ENCODE measurements at places on chromosomes 1 and 21. TPM values are rescaled to one million over a fixed set of nuclear protein-coding genes. Genes with fewer than 3 reads are reported as not detected.

DNA sequence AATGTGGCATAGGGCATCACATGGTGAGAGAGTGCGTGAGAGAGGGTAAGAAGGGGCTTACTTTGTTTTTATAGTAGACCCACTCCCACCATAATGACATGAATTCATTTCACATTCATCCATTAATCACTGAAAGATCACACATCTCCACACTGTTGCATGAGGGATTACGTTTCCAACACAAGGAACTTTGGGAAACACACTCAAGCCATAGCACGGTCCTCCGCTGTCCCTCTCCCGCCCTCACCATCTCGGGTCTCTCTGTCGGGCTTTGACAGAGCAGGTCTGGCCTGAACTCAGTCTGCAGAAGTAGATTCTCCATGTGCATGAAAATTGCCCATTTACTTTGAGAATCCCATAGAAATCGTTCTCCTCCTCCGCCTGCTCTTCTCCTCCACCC lies 312.2 kb downstream of the MATN1 start:
- DNase-seq, result no peak

- DNase-seq, result no peak
Measured at GRCh38 chr1:47834326-47834725, 162.9 kb downstream of the TRABD2B start.

DNA sequence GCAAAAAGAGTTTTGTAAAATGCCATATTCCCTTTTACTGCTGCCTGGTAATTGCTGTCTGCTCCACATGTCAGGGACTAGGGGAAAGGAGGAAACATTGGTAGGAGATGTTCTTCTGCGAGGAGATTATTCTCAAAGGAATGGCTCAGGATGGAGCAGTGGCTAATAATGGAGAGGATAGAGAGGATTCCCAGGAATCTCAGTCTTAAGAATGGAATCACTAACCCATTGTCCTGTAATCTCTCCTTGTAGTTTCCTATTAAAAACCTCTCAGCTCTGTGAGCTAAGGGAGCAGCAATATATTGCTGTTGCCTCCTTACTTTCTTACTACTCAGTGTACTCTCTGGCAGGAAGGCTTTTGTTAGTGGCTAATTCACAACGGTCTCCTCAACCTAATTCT lies 175.4 kb downstream of the HS2ST1 start:
- DNase-seq, result no peak

GRCh38 chr1:3898994-3899753 lies 898 bp downstream of the C1orf174 start:
- DNase-seq, result peak; percentile 40

DNA sequence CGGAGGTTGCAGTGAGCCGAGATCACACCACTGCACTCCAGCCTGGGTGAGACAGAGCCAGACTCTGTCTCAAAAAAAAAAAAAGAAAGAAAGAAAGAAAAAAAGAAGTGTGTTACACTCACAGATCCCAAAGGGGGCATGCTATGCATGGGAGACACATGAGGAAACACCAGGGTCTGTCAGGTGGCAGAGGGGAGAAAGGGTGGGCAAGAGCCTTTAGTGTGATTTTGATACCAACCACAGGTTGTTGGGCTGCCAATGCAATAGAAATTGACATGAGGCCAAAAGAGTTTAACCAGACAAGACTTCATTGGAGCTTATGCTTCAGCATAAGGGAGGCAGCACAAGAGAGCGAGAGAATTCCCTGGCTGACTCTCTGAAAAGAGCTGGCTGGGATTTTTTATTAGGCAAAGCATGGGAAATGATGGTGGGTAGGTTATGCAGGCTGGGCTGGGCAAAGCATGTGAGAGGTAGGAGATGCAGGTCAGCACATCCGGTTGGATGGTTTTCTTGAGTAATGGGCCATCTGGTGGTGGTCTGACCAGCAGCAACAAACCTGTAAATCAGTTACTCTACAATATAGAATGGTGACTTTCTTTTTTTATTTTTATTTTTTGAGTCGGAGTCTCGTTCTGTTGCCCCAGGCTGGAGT lies 11.7 kb upstream of the EXTL1 start:
- peak; percentile 51 for DNase-seq

DNA sequence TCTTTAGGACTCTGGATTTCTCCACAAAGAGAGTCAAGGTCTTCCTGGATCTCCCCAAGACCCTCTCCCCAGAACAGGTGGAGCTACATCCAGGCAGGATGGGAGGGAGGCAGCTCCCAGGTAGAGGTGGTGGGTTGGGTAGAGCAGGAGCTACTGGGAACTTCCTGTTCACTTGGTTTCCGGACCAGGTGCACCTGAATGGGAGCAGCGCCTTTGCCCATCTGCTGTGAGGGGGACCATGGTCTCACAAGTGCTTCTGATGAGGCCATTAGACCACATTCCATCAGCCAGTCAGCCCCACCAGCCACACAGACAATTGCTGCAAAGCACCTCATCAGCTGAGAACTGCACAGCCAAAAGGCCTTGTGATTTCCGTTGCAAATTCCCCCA lies 188.8 kb downstream of the MATN1 start:
- DNase-seq, result no peak

Gene PTGFR
- total RNA-seq, result 7.8 TPM

Gene AGRN
- total RNA-seq, result 377 TPM

DNA sequence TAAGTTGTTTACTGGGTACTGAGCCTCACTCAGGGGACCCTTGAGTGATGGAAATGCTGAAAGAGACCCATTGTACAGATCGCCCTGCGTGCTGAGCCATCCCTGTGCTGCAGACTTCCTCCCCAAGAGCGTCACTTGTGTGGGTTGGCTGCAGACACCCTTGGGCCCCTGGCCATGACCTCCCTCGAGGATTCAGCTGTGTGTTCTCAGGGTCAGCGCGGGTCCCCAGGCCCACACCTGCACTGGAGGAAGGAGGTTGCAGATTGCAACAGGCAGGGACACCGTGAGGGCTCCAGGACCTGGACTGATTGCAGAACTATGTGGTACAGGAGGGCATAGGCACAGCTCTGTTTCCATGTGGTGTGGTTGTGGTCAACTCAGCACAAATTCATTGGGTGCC lies 4.4 kb downstream of the SNAP47 start:
- DNase-seq, result no peak

Gene GIPC2
- not detected for total RNA-seq

Gene TSPEAR
- 3.2 TPM for total RNA-seq

Gene RIMS3
- total RNA-seq, result 4.2 TPM

GRCh38 chr1:53734650-53735211 lies 4.2 kb downstream of the GLIS1 start:
- DNase-seq, result peak; percentile 61

DNA sequence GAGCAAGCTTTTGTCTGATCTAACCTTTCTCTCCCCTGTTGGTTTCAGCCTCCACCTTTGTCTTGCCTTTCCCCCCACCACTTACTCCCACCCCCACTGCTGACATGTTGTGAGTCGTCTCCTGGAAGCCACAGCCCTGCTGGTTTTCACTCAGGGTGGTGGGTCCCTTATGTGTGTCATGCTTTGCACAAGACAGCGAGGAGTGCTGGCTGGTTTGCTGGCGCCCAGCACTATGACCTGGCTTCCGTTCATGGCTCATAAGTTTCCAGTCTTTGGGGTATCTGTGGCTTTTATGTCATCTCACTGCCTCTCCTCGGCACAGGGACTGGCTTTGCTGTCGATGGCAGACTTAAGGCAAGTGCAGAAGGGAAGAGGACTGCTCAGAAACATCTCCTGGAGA lies 177.7 kb downstream of the KIF26B start:
- DNase-seq, result no peak

Gene RAP1GAP
- total RNA-seq, result 12.3 TPM

DNA sequence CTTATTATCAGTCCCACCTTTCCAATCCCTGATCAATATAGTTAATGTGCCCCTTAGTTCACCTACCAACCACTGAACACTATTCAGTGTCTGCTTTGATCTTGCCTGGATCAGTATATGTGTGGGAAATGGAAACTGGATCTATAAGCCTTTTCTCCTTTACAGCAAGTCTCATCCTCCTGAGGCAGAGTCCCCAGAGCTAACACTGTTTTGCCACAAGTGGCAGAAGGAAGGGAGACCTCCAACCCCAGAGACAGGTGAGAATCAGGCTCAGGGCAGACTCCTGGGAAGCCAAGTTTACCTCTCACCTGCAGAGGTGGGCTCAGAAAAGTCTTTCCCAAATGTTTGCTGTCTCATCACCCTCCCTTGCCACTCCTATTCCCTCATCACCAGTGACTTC lies at the start of gene OR6N2:
Gene OR6N2 (minus strand): TSS at position 101 of the 400 bp plus-strand sequence. CDS start 3,569 bp downstream, outside the sequence.
- DNase-seq, result no peak

Gene SPRR1B
- not detected for total RNA-seq

DNA sequence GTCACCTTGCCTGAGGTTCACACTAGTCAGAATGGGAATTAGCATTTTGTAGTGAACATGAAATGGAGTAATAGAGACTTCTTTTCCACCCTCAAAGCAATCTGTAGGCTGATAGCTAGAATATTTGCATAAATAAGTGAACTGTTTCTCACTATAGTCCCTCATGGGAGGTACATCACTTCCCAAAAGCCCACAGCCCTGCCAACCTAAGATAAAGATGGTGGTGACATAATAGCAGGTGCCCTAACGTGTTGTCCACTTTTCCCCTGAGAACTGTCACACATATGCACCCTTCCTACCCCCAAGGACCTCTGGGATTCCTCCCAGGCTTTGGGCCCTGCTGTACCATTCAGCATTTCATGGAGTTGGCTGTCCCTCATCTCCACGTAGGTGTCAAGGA lies 4.4 kb downstream of the TMEM35B start:
- no peak for DNase-seq

- no peak for DNase-seq
Measured at GRCh38 chr21:27646691-27647090, 679.8 kb upstream of the ADAMTS5 start.

DNA sequence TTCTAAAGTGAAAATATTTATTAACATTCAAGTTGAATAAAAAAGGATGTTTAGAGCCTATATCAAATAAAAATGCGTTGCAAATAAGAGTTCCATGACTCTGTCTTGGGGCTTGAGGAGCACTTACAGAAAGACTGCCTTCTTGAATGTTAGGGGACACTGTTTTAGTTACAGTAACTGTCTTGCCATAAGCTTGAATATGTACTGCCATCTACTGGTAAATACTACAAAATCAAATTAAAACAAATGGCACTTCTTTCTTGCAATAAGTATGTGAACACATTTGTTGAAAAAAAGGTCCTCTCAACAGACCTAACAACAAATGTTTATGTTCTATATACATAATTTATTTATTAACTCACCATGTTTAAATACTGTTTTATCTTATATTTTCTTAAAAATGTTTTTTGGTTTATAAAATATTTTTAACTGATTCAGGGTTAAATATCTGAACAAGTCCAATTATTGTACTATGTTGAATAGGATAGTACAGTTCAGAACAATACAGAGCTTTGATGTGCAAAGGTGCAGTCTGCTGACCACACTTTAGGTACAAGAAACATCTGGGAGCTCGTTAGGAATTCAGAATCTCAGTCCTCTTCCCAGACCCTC lies 199.5 kb downstream of the LRRIQ3 start:
- peak; percentile 68 for DNase-seq

- no peak for DNase-seq
Measured at GRCh38 chr1:162010175-162010506, 13.5 kb downstream of the OLFML2B start.

GRCh38 chr1:113452921-113453770 lies 62.8 kb downstream of the MAGI3 start:
- DNase-seq, result peak; percentile 68

Gene ITLN1
- total RNA-seq, result not detected

DNA sequence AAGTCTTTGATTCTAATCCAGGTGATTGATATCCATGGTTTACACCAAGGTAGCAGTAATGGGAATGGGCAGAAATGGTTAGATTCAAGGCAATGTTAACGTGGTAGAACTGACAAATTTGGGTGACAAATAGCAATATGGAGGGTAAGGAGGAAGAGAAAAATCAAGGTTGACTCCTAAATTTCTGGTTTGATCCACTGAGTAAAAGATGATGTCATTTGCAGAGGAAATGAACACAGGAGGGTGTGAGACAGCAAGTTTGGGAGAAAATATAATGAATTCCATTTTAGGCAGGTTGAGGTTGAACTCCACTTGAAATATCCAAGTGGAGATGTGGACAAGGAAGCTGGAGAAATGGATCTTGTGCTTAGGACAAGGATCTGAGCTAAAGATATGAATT lies 170.9 kb upstream of the CAMK1G start:
- no peak for DNase-seq

Gene CSF3R
- total RNA-seq, result not detected

Gene CLEC20A
- not detected for total RNA-seq

Gene FCGR3B
- not detected for total RNA-seq

GRCh38 chr1:79682478-79682877 lies 675.9 kb upstream of the ADGRL4 start:
- no peak for DNase-seq

DNA sequence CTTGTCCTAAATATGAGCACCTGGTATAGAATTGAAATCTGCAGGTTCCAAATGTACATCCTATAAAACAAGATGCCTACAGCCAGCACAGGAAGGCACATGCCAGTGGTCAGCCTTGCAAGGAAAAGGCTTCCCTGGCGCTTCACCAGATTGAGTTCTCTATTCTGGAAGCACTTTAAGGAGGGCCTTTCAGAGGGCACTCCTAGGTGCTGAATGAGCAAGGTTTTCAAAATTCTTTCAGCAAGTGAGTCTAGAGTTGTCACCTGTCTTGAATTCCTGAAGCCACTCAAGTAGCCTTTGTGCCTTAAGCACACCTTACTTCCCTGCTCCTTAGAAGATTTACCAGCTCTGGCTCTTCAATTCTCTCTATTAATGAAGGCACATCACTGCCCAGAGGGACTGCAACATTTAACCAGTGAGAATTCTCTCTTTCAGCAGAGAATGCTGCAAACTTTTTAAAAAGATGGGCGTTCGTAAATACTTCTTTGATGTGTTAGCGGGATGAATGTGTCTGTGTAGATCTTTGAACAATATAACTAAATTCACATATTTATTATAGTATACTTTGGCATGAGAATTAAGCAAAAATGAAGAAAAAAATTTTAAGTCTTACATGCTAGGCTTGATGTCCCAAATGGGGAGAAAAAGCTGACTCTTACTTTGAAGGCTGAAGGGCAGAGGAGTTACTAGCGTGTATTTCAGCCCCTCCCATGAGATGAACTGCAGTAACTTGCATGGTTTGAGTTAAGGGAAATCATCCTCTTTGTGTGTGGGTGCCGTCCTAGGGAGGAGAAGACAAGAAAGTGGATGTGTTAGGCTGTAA lies 162.0 kb downstream of the NTPCR start:
- DNase-seq, result peak; percentile 51

DNA sequence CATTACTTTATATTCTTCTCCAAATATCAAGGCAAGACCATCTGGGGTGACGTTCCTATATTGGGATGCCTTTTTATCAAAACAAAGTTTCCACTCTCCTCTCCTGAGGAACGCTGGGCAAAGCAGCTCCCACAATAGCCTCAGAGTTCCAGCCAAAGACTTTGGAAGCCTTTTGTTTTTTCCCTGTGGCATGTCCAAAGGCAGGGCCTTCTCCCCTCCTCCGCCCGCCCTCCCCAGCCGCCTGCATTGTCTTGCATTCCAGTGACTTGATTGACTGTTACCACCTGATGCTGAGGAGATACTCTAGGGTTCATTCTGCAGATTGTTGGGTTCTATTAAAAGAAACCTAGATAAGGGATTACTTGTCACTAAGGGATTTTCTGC lies 43.5 kb downstream of the PROX1 start:
- no peak for DNase-seq

GRCh38 chr21:17201741-17202260 lies 311.0 kb upstream of the CXADR start:
- DNase-seq, result no peak

- peak; percentile 72 for DNase-seq
Measured at GRCh38 chr1:234987415-234988154, 141.1 kb downstream of the TOMM20 start.
